ENCODE measurements at places on chromosomes 1 and 21.

GRCh38 chr1:50023292-50024159 is at the start of gene AGBL4:
Gene AGBL4, minus strand, starts transcription at chr1:50023954.
- DNase-seq: no peak

GRCh38 chr1:14403961-14404645 is 194.4 kb upstream of the KAZN start:
- DNase-seq: no peak

GRCh38 chr1:18907021-18907916 is 4.9 kb upstream of the ALDH4A1 start:
- DNase-seq: peak; percentile 37

- no peak for DNase-seq
These were observed 48.1 kb upstream of the WNT2B start for GRCh38 chr1:112460615-112461014.

GRCh38 chr21:46662765-46663500 is 27.5 kb downstream of the PRMT2 start:
- DNase-seq: no peak

DNA sequence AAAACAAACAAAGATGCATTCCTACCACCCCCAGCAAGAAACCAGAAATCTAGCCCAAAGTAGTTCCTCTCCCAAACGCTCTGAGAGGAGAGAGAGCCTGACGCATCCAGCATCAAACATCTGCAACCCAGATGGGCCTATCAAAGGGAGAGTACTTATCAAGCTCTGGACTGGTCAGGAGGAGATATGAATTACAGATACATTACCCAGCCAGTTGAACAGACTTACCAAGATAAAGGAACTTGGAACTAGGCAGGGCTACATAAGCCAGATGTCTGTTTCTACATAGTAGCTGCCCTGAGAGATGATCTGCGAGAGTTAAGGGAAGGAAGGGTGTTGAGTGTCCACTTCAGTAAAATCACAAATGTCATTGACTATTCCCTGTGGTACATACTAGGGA is 138.4 kb downstream of the PAPPA2 start:
- no peak for DNase-seq

GRCh38 chr1:193408782-193409293 is 222.4 kb upstream of the B3GALT2 start:
- DNase-seq: no peak

- DNase-seq: no peak
These were observed 98.2 kb downstream of the EPHB2 start for GRCh38 chr1:22808676-22809483.

DNA sequence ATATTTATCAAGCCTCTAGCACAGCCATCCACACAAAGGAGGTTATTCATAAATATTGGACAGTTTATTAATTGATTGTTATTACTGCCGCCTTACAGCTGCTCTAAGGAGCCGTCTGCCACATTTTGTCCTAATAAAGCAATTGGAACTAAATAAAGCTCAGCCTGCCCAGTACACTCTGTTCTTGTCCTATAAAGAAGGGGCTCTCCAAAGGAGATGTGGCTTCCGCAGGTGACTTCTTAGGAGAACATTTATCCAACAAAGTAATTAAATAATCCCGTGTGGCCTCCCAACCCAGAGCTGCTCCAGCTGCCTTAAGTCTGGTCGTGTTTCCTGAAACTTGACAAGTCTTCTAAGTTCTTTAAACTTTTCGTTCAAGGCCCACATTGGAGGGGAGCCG is 497.7 kb downstream of the NPHP4 start:
- DNase-seq: no peak

DNA sequence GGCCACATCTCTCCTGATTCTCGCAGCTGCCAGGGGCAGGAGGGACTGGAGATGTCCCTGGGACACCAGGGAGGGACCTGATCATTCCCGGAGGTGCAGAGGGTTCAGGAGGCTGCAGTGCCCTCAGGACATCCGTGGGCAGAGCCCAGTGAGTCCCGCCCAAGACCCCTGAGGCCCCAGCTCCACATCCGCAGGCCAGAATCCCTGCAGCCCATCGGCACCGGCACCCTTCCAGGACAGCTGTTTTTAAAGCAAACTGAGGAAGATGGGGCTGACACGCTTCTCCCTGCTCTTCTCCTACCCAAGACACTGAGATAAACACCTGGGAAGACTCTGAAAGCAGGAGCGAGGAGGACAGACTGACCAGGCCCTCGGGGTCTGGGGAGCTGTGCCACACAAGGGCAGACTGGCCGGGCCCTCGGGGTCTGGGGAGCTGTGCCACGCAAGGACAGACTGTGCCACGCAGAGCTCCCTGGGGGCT is 25.5 kb downstream of the SLC19A1 start:
- DNase-seq: no peak

GRCh38 chr1:55517036-55517435 is 301.9 kb upstream of the USP24 start:
- no peak for DNase-seq

DNA sequence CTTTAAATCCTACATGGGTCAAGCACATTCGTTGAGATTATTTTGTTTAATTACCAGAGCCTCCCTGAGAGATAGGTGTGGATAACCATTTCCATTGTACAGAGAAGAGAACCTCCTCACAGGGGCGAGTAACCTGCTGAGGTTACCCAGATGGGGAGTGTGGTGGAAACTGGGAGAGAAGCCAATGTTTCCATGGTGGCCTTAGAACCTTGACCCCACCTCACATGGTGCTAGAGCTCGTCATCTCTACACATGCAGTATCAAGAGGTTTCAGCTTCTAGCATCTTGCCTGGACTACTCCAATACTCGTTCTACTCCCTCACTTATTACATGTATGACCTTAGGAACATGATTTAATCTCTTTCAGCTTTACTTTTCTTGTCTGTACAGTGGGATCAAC is 4.8 kb downstream of the REG4 start:
- no peak for DNase-seq

GRCh38 chr21:44262338-44263056 is 800 bp upstream of the DNMT3L start:
- no peak for DNase-seq

DNA sequence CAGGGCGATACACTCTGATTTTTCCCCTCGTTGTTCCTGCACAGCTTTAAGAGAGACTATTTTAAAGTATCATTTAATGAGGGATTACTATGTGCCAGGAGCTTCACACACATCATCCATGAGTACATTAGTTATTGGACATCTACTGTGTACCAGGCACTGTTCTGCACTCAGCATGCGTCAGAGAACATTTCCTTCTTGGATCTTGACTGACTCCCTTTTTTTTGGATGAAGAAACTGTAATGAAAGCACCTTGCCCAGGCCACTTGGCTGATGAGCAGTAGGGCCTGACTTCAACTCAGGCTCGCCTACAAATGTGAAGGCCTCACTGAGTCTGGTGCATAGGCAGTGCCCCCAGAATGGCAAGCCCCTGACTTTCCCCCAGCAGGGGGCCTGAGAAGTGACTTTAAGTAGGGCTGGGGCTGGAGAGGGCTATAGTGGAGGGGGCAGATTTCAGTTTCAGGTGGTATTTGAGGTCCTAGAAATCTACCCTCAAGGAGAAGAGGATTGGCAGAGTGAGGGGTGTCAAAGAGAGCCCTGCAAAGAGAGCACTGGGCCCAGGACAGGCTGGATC is 50.0 kb downstream of the PTPRU start:
- no peak for DNase-seq

- DNase-seq: no peak
These were observed 74.3 kb downstream of the TNFSF18 start for GRCh38 chr1:172976222-172977041.

DNA sequence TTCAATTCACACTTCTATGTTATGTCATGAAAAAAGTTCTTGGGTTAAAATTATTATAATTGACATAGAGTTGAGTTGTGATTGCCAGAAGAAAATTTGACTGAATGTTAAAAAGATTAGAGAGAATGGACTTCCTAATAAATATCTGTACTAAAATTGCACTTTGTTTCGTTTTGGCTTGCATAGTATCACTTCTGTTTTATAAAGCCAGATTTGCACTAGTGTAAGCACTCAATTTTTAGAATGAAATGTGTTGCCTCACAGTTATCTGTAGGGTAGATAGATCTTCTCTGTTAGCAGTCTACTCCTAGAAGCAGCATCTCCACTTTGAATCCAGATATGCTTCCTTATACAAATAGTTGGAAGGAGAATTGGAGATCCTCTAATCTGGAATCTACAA is 95.2 kb upstream of the MPC2 start:
- no peak for DNase-seq

All from H54 (cell line).